MCF 10A (cell line): ENCODE measurements at places on chromosomes 1 and 21. TPM values are rescaled to one million over a fixed set of nuclear protein-coding genes. Genes with fewer than 3 reads are reported as not detected.

PAX7 gene
- not detected in 2 replicates for total RNA-seq

HIPK1 gene
- total RNA-seq, result 46.7 and 50.2 TPM in 2 replicates

FMOD gene
- total RNA-seq, result not detected in 2 replicates

CENPL gene
- total RNA-seq, result 14.1 and 24.5 TPM in 2 replicates

DENND1B gene
- 19.2 and 20.9 TPM in 2 replicates for total RNA-seq

KLHDC7A gene
- not detected in 2 replicates for total RNA-seq

LCE1D gene
- total RNA-seq, result not detected in 2 replicates

DNA sequence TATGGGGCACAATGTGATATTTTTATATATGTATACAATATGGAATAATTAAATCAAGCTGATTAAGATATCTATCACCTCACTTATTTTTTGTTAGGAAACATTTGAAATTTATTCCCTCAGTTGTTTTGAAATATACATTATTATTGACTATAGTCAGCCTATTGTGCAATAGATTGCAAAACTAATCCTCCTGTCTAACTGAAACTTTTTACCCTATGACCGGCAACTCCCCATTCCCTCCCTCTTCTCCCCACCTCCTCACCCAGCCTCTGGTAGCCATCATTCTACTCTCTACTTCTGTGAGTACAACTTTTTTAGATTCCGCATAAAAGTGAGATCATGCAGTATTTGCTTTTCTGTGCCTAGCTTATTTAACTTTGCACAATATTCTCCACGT lies 117.7 kb upstream of the SGIP1 start:
- peak; percentile 50 for DNase-seq

GRCh38 chr1:71582673-71583072 lies 501.8 kb upstream of the ZRANB2 start:
- no peak for DNase-seq

DNA sequence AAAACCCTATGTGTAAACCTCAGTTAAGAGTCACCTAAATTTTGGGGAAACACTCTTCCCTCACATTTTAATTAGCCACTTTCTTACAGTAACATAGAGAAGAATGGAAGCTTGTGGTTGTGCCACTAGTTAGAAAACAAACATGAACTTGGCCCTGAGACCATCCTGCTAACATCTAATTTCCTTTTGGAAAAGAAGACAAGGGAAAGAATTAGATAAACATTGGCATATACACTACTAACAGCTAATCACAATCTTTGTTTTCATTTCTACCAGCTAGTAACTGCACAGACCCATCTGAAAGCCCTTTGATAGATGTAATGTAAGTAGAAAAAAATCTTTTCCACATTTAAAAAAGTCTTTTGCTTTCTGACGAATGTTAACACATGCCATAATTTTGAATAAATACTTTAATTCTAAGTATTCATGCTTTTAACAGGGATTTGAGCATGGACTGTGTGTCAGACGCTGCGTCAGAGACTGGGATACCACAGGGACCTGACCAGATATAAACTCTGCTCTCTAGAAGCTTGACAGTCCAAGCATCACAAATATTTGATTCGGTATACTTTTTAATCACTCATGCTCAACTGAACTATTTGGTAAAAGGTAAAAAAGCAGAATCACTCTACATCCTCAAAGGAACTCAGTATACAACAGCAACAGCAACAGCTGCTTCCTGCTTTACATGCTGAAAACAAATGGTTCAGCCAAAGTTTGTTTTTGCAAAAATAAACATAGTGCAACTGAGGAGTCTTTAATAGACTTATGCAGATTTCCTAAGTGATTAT lies 30.2 kb downstream of the DPH5 start:
- DNase-seq, result no peak

DNA sequence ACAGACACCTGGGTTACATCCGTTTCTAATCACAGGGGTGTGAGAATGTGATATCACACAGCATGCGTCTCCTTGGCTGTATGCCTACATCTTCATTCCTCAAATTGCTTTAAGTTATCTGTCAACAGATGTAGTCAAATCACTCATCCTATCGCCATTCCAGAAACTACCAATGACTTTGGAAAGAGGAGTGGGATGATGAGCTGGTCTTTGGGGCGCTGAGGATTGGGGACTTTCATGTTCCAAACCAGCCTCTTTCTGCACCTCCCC lies 104.8 kb downstream of the NAV1 start:
- DNase-seq, result no peak

- DNase-seq, result no peak
These were observed 108.5 kb downstream of the SDCCAG8 start for GRCh38 chr1:243364330-243364729.

DNA sequence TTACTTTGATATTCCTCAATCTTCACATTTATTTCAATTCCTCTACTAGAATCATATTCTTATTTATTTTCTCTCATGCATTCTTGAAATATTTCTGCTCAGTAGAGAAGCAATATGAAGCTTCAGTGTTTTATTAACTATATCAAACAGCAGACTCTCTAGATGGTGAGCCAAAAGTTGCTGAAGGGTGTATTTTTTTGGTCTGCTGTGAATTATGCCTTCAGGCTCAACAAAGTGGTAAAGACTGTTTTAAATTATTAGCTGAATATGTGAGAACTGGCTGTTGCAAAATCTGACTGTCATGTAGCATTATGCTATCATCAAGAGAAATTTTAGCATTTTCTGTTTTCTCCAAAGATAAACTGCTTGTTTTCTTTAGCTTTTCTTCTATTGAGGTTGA lies 24.9 kb upstream of the CDC42BPA start:
- DNase-seq, result no peak

- DNase-seq, result peak; percentile 15
These were observed 120.3 kb upstream of the TMEM51 start for GRCh38 chr1:15033264-15033663.

GRCh38 chr21:39812983-39813382 lies 54.3 kb upstream of the PCP4 start:
- DNase-seq, result no peak
